ENCODE measurements at places on chromosomes 11 and 22. TPM values are rescaled to one million over a fixed set of nuclear protein-coding genes. Genes with fewer than 3 reads are reported as not detected.

Gene OR4D5
- 0.04 TPM for total RNA-seq

DNA sequence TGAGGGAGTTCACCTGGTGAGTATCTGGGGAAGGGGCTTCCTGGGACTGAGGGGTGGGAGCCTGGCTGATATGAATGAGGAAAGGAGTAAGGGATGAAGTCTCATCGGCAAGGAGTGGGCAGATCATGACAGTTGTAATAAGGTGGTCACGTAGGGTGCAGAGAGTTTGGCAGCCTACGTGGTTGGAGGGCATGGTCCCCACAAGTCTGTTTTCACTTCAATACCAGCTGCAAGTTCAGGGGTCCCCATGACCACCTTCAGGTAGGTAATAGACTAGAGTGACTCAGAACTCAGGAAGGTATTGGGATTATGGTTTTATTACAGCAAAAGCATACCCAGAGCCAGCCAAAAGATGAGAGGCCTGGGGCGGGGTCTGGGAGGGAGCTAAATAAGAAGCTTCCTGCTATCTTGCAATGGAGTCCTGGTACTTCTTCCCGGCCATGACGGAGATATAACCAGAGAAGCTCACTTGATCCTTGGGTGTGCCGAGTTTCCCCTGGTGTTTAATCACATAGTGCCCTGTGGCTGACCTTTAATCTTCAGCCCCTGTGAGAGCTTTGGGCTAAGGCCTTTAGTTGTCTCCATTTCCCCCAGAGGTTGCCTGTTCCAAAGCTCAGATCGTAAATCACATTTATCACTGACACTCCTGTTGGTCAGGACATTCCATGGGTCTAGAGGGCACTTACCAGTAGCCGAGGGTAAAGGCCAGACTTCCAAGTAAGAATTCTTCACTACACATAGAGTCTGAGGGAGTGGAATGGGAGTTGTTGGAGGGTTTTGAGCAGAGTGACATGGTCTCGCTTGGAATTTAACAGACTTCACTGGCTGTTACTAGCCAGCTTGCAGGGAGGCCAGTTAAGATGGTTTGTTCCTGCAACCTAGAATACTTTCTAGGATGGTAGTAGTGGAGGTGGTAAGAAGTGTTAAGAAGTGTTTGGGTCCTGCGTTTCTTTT, 9.1 kb downstream of the SLC3A2 start:
- H3K27ac ChIP-seq: no peak overlapping the region
- peaks cover 49% of the 10 kb centered on the region for H3K36me3 ChIP-seq
- no peaks in the 10 kb centered on the region for H3K27me3 ChIP-seq

DNA sequence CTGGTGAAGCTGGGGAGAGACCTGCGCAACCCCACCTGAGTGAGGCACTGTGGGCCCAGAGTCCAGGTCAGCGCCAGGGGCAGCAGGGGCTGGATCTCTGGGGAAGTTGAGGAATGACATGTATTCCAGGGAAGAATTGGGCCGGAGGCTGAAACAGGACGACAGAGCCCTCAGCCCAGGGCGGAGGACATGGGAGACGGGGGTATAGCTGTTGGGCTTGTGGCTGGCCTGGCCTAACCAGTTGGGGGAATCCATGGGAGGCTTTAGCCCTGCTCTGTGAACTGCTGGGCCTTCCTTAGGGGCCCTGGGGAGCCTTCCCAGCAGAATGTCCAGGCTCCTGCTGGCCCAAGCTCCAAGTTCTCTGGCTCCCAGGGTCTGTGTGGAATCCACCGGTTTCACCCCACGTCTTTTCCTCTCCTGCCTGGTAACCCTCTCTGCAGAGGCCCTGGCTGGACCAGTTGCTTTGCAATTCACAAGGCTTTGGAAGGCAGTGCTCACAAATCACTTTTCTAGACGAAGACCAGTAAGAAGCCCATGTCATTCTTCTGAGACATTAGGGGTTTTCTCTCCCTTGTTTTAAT, 50.4 kb upstream of the KCNQ1OT1 start:
- H3K4me1 ChIP-seq: peaks cover 25% of the 10 kb centered on the region
- H3K36me3 ChIP-seq: no peaks in the 10 kb centered on the region
- DNase-seq: no peak
- H3K27ac ChIP-seq: no peak overlapping the region
- peaks cover 7% of the 10 kb centered on the region for H3K27me3 ChIP-seq

DNA sequence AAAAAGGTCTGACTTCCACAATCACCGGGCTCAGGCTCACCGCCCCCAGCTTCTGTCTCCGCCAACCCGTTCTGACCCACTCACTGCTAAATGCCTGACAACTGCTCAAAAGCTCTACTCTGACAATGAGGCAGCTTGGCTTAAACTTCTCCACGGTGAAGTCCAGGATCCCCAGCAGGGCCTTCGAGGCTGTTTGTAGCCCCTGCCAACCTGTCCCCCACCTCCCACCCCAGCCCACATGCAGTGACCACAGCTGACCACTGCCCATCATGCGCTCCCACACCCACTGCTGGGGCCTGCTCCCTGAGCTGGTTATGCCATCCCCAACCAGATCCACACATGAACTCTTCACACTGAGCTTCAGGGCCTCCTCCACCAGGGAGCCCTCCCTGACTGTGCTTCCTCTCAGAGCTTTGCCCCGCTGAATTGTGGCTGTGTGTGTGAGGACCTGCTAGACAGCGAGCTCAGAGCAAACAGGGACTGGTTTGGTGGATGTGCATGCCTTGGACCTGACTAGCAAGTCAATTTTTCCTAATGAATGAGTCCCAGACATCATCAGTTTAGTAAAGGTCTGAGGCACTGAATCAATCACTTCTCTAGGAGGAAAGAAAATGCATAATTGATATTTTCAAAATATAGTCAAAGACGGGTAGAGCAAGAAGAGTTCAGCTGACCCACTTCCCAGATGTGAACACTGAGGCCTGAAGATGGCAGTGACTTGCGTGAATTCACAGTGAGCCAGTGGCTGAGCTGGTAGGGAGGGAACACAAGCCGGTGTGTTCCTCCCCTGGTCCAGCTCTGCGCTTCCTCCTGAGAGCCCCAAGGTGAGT, 7.7 kb downstream of the LRRC32 start:
- H3K36me3 ChIP-seq: peaks cover 24% of the 10 kb centered on the region
- H3K27me3 ChIP-seq: no peaks in the 10 kb centered on the region
- no peak overlapping the region for H3K27ac ChIP-seq
- peaks cover 50% of the 10 kb centered on the region for H3K4me1 ChIP-seq
- no peak overlapping the region for H3K4me3 ChIP-seq

- no peak overlapping the region for H3K27ac ChIP-seq
- H3K4me1 ChIP-seq: peaks cover 31% of the 10 kb centered on the region
- H3K36me3 ChIP-seq: no peaks in the 10 kb centered on the region
- no peak overlapping the region for H3K4me3 ChIP-seq
- peaks cover 4% of the 10 kb centered on the region for H3K27me3 ChIP-seq
- DNase-seq: no peak
Measured at GRCh38 chr11:111450480-111451320, 61.5 kb downstream of the BTG4 start.

Gene TREH
- under 0.01 TPM for total RNA-seq

- no peak overlapping the region for H3K4me3 ChIP-seq
- H3K36me3 ChIP-seq: no peaks in the 10 kb centered on the region
- H3K27me3 ChIP-seq: no peaks in the 10 kb centered on the region
- no peaks in the 10 kb centered on the region for H3K4me1 ChIP-seq
- no peak overlapping the region for H3K27ac ChIP-seq
- DNase-seq: no peak
Measured at GRCh38 chr22:42022162-42022847, 23.7 kb downstream of the WBP2NL start.

GRCh38 chr11:35526370-35526792, 965 bp upstream of the PAMR1 start:
- H3K4me1 ChIP-seq: peaks cover 29% of the 10 kb centered on the region
- H3K27ac ChIP-seq: no peak overlapping the region
- DNase-seq: no peak
- H3K4me3 ChIP-seq: no peak overlapping the region
- no peaks in the 10 kb centered on the region for H3K36me3 ChIP-seq
- H3K27me3 ChIP-seq: peaks cover 22% of the 10 kb centered on the region

- peaks cover 17% of the 10 kb centered on the region for H3K4me1 ChIP-seq
- H3K4me3 ChIP-seq: no peak overlapping the region
- peak; percentile 5 for DNase-seq
- peaks cover 24% of the 10 kb centered on the region for H3K36me3 ChIP-seq
Measured at GRCh38 chr11:67615728-67616430, 9.1 kb downstream of the NDUFV1 start.

DNA sequence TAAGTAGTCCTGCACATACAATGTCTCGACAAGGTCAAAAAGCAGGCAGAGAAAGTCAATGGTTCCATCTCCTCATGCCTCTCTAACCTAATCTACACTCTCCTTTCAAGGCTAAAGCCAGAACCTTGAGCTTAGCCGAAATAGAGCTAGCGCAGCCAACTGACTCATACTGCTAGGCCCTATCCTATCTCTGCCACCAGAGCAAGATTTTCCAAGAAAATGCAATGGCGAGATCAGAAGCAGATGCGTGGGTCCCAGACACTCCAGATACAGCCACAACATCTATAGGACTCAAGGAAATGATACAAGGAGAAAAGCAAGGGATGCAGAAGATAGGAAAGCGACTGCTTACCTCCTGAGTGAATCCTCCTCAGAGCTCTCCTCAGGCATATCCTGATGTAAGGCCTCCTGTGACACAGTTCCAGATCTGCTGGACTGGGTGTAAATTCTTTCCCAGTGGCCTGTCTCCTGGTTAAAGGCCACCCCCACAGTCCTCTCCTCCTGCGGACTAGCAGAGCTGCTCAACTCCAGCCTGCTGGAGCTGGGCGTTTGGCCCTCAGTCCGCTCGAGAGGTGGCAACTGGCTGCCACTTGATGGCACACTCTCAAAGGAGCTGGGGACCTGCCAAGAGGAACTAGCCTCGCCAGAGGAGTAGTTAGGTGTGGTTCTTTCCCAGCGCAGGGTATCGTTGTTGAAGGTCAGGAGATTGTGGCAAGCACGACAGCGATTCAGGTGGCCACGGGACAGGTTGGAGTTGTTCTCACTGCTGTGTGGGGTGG, 52.0 kb downstream of the AMBRA1 start:
- no peaks in the 10 kb centered on the region for H3K4me1 ChIP-seq
- no peak overlapping the region for H3K4me3 ChIP-seq
- no peak overlapping the region for H3K27ac ChIP-seq
- H3K27me3 ChIP-seq: no peaks in the 10 kb centered on the region
- no peak for DNase-seq
- H3K36me3 ChIP-seq: peaks cover 48% of the 10 kb centered on the region

GRCh38 chr11:77325159-77325558, 23.7 kb upstream of the GDPD4 start:
- DNase-seq: no peak
- H3K36me3 ChIP-seq: peaks cover 11% of the 10 kb centered on the region
- no peak overlapping the region for H3K27ac ChIP-seq

Gene TRIOBP
- 36.4 TPM for total RNA-seq

DNA sequence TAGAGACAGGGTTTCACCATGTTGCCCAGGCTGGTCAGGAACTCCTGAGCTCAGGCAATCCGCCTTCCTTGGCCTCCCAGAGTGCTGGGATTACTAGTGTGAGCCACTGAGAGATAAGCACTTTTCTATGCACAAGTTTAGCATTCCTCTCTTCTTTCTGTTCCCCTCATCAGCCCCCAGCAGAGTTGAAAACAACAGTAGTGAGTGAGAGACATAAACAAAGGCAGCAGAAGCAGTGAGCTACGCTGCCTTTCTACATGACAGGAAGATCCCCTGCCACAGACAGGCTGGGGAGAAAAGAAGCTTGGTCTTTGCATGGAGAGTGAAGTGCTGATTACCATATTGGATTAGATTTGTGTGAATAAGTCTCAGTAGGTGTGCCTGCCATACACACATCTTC, 392.0 kb upstream of the KIRREL3 start:
- no peak overlapping the region for H3K4me3 ChIP-seq
- H3K36me3 ChIP-seq: no peaks in the 10 kb centered on the region
- H3K27me3 ChIP-seq: no peaks in the 10 kb centered on the region
- no peak overlapping the region for H3K27ac ChIP-seq
- DNase-seq: no peak

- H3K27me3 ChIP-seq: peaks cover 9% of the 10 kb centered on the region
- no peaks in the 10 kb centered on the region for H3K4me1 ChIP-seq
- H3K36me3 ChIP-seq: no peaks in the 10 kb centered on the region
- peak; percentile 78 for DNase-seq
- H3K4me3 ChIP-seq: no peak overlapping the region
Measured at GRCh38 chr11:33996498-33997454, 54.8 kb upstream of the CAPRIN1 start.

DNA sequence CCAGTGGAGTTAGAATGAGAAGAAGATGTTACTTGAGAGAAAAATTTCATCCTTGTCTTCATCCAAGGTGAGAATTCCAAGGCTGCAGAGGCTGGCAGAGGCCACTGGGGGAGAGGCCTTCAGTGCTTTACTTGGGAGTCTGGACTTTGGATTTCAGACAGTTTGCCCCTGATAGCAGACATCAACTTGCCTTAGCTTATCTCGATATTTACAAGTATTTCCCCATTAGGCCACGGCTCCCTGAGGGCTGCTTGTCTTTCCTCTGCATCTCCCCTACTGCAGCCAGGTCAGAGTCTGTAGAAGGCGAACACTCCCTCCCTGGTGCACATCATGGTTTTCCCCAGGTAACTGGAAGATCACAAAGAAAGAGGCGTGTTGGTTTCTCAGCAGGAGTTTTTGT, 29.9 kb upstream of the BSX start:
- H3K4me3 ChIP-seq: no peak overlapping the region
- H3K27ac ChIP-seq: no peak overlapping the region
- H3K27me3 ChIP-seq: peaks cover 7% of the 10 kb centered on the region
- DNase-seq: no peak

- DNase-seq: peak; percentile 27
- H3K4me3 ChIP-seq: no peak overlapping the region
- no peak overlapping the region for H3K27ac ChIP-seq
- peaks cover 5% of the 10 kb centered on the region for H3K4me1 ChIP-seq
Measured at GRCh38 chr11:69249311-69250185, 44.4 kb upstream of the MYEOV start.
